Upper lobe of left lung (tissue), 6 donors: ENCODE measurements at places on chromosomes 16 and 17. TPM values are rescaled to one million over a fixed set of nuclear protein-coding genes. Genes with fewer than 3 reads are reported as not detected.

GRCh38 chr17:65694601-65695000 is 133.2 kb upstream of the AXIN2 start:
- peaks cover 4% of the 10 kb centered on the region for H3K4me1 ChIP-seq
- H3K36me3 ChIP-seq, result no peaks in the 10 kb centered on the region
- H3K27me3 ChIP-seq, result no peaks in the 10 kb centered on the region
- no peak for DNase-seq
- H3K4me3 ChIP-seq, result no peak overlapping the region

GRCh38 chr17:77827039-77827438 is 131.5 kb upstream of the TNRC6C start:
- H3K36me3 ChIP-seq, result no peaks in the 10 kb centered on the region
- DNase-seq, result no peak
- H3K27ac ChIP-seq, result no peak overlapping the region
- no peaks in the 10 kb centered on the region for H3K4me1 ChIP-seq
- H3K4me3 ChIP-seq, result no peak overlapping the region

- H3K4me3 ChIP-seq, result no peak overlapping the region
- no peaks in the 10 kb centered on the region for H3K36me3 ChIP-seq
- H3K4me1 ChIP-seq, result no peaks in the 10 kb centered on the region
- DNase-seq, result no peak
- H3K27ac ChIP-seq, result no peak overlapping the region
- H3K27me3 ChIP-seq, result no peaks in the 10 kb centered on the region
Measured at GRCh38 chr17:62178579-62178978, 113.5 kb upstream of the MED13 start.

The PCGF2 gene
- 37.7 TPM for total RNA-seq

- DNase-seq, result no peak
- H3K36me3 ChIP-seq, result no peaks in the 10 kb centered on the region
- no peak overlapping the region for H3K27ac ChIP-seq
- no peak overlapping the region for H3K4me3 ChIP-seq
- H3K27me3 ChIP-seq, result no peaks in the 10 kb centered on the region
Measured at GRCh38 chr17:9414471-9414870, 161.1 kb downstream of the STX8 start.

The PRR35 gene
- total RNA-seq, result not detected
